Naive thymus-derived CD8-positive, alpha-beta T cell (primary cell): ENCODE measurements at places on chromosomes 5 and 9. TPM values are rescaled to one million over a fixed set of nuclear protein-coding genes. Genes with fewer than 3 reads are reported as not detected.
A peak's percentile ranks its signal among the peaks of the same experiment; 100 is the strongest.

DNA sequence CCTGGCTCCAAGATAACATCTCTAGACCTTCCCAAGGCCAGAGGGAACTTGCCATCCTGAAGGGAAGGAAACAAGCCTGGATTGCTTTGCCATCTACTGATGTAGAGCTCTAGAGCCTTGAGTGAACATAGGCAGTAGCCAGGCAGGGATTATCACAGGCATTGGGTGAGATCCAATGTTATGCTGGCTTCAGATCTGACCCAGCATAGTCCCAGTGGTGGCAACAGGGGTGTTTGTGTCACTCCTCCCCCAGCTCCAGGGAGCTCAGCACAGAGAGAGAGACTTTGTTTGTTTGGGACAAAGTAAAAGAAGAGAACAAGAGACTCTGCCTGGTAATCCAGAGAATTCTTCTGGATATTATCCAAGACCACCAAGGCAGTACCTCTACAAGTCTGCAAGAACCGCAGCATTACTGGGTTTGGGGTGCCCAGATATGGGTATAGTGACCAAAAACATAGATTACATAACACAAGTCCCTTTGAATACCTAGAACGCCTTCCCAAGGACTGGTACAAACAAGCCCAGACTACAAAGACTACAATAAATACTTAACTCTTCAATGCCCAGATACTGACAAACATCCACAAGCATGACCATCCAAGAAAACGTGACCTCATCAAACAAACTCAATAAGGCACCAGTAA, 137.6 kb upstream of the DAPK1 start:
- DNase-seq: no peak

DNA sequence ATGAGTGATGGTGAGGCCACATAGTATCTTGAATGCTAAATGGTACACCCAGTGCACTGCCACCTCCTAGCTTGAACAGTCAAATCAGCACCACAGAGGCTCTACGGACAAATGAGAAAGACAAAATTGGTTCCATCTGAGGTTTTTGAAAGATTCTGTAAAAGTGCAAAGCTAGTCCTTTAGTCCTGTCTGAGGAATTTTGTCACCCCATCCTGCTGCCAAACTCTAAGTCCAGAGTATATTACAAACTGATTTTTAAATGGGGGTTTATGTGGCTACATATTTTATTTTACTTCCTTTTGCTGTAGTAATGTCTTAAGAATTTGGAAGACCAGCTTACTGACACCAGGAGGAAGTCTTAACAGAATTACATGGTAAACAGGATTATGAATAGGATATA, 7.7 kb downstream of the FREM1 start:
- no peak overlapping the region for H3K27ac ChIP-seq
- H3K36me3 ChIP-seq: no peaks in the 10 kb centered on the region
- no peak overlapping the region for H3K4me3 ChIP-seq

- H3K36me3 ChIP-seq: peaks cover 21% of the 10 kb centered on the region
- no peak for DNase-seq
- no peak overlapping the region for H3K27ac ChIP-seq
- H3K4me1 ChIP-seq: no peaks in the 10 kb centered on the region
- H3K27me3 ChIP-seq: peaks cover 1% of the 10 kb centered on the region
Measured at GRCh38 chr9:137860361-137860760, 17.2 kb upstream of the CACNA1B start.

GRCh38 chr5:130168211-130168610, 263.9 kb downstream of the CHSY3 start:
- no peaks in the 10 kb centered on the region for H3K4me1 ChIP-seq
- no peak for DNase-seq
- no peak overlapping the region for H3K4me3 ChIP-seq
- H3K36me3 ChIP-seq: no peaks in the 10 kb centered on the region
- no peaks in the 10 kb centered on the region for H3K27me3 ChIP-seq
- no peak overlapping the region for H3K27ac ChIP-seq

DNA sequence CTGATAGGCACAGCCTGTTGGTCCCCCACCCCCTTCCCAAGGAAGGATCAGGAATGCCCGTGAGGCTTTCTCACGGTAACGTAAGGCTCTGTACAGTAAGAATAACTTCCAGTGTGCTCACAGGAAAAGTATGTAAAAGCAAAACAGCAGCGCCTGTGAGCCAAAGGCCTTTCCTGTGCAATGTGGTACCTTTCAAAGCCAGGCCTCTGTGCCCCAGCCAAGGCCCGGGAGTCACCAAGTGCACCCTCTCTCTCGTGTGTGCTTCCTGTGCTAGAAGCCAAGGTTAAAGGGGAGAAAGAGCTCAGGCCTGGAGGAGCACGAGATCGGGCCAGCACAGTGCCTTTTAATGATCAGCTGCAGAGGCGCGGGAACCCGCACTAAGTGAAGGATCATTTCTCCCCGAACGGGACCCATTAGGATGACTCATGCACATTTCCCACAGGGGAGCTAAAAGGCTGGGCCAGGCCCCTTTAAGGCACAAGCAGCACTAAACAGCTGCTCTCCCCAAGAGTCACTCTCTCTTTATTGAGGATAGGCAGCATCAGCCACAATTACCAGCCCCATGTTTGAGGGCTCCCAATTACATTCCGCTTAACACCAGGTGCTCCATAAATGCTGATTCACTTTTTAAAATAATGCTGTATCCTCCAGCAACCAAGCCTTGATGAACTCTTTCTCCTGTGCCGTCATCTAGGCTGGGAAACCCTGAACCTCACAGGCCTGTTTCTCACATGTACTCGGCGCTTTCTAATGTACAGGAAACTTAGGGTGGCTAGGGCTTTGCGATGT, 42.8 kb downstream of the SHB start:
- no peak overlapping the region for H3K4me3 ChIP-seq
- H3K27ac ChIP-seq: no peak overlapping the region
- H3K4me1 ChIP-seq: peaks cover 3% of the 10 kb centered on the region
- no peak for DNase-seq

DNA sequence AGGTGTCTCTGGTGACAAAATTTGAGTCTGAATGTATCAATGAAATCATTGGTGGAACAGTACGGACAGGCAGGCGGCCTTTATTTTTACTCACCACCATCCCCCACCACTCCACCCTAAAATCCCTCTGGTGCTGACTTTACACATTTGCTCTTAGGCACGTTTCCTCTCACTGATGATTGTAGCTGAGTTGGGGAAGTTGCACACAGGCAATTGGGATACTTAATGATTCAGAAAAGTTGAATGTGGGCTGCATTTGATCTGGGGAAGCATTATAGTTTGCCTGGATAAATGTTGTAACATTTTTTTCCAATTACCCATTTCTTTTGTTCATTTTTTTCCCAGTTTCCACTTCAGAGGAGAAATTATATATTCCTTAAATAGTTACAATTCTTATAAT, 658.4 kb downstream of the TLR4 start:
- H3K27me3 ChIP-seq: no peaks in the 10 kb centered on the region
- no peaks in the 10 kb centered on the region for H3K4me1 ChIP-seq
- H3K4me3 ChIP-seq: no peak overlapping the region
- H3K27ac ChIP-seq: no peak overlapping the region
- no peaks in the 10 kb centered on the region for H3K36me3 ChIP-seq

DNA sequence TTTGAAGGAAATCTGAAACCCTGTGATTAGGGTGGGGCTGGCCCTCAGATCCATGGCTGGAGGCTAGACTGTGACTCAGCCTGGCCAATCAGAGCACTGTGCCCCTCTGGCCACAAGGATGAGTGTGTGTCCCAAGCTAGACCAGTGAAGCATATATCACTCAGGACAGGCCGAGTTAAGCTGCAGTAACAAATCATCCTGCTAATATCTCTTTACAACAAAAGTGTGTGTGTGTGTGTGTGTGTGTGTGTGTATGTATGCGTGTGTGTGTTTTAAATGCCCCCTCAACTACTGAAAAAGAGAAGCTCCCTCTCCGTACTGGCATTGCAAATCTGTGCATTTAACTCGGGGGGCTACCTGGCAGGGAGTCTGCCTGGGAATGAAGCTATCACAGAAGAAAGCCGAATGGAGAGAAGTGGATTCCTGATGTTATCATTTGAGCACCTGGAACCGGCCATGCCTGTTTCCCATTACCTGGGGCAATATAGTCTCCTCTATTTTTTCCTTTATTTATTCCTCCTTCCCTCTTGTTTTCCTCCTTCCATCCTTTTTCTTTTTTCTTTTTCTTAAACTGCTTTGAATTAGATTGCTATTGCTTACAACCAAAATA, 25.6 kb downstream of the STC2 start:
- H3K4me1 ChIP-seq: no peaks in the 10 kb centered on the region
- no peak overlapping the region for H3K27ac ChIP-seq
- DNase-seq: no peak
- no peak overlapping the region for H3K4me3 ChIP-seq
- peaks cover 27% of the 10 kb centered on the region for H3K27me3 ChIP-seq

GRCh38 chr9:108727580-108728111, 128.1 kb downstream of the ACTL7B start:
- DNase-seq: no peak
- no peaks in the 10 kb centered on the region for H3K36me3 ChIP-seq
- H3K4me1 ChIP-seq: no peaks in the 10 kb centered on the region
- no peak overlapping the region for H3K4me3 ChIP-seq
- no peak overlapping the region for H3K27ac ChIP-seq
- no peaks in the 10 kb centered on the region for H3K27me3 ChIP-seq

DNA sequence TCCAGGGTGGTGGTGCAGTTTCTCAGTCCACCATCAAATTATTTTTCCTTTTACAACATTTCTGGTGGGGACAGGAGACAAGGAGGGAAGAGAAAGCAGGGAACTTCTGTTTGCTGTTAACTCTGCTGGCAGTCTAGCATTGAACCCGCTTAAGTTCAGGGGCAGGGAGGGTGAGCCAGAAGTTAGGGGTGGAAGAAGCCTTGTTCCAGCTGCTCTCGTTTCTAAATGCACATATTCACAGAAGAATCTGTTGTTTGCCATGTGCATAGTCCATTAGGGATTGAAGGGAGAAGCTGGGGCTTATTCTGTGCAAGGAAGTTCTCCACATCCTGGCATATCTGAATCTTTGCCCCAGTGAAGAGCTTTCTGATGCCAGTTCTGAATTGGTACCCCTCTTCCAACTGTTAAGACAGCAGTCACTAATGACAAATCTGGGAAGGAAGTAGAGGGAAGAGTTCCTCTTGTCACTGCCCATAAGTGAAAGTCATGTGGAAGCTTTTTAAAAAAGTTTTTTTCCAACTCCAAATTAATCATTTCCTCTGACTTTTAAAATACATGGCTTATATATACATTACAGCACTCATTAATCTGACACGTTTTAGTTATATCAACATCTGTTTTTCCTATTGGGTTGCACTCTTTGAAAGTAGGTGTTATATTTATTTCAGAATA, 32.6 kb upstream of the ACOT12 start:
- H3K27me3 ChIP-seq: no peaks in the 10 kb centered on the region
- H3K4me3 ChIP-seq: no peak overlapping the region
- H3K36me3 ChIP-seq: peaks cover 16% of the 10 kb centered on the region
- no peak for DNase-seq
- H3K4me1 ChIP-seq: peaks cover 10% of the 10 kb centered on the region

DNA sequence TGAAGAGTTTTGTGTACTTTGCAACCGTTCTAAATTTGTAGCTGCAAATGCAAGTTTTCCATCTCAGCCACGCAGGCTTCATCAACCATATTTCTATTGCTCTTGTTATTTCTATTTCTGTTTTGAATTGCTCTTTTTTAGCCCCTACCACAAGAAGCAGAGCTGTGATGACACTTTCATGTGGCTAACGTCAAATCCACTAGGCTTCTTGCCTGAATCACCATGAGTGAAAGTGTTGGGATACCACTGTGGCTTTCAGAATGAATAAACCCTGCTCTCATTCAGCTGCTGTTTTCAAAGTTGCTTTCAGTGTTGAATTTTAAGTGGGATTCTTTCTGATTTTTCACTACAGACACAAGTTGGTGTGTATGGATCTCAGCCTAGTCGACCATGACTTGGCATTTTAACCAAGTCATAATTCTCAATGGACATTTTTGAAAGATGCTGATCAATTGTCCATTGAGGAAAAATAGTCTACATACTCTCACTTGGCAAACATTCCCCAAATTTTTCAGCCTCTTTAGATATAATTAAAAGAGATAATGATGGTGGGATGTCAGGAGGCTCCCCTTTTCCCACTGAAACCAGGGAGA, 41.0 kb upstream of the MTAP start:
- peaks cover 3% of the 10 kb centered on the region for H3K4me1 ChIP-seq
- H3K27me3 ChIP-seq: peaks cover 11% of the 10 kb centered on the region
- H3K4me3 ChIP-seq: no peak overlapping the region
- peaks cover 4% of the 10 kb centered on the region for H3K36me3 ChIP-seq

- peaks cover 35% of the 10 kb centered on the region for H3K36me3 ChIP-seq
- no peak for DNase-seq
- H3K27me3 ChIP-seq: no peaks in the 10 kb centered on the region
Measured at GRCh38 chr9:86351880-86352279, 2.3 kb downstream of the TUT7 start.

- peaks cover 30% of the 10 kb centered on the region for H3K4me1 ChIP-seq
- DNase-seq: no peak
- H3K27ac ChIP-seq: no peak overlapping the region
Measured at GRCh38 chr9:126527109-126527825, 86.5 kb upstream of the LMX1B start.

GRCh38 chr5:154547551-154547950, 69.5 kb upstream of the HAND1 start:
- no peak overlapping the region for H3K27ac ChIP-seq
- no peak overlapping the region for H3K4me3 ChIP-seq
- H3K36me3 ChIP-seq: no peaks in the 10 kb centered on the region
- H3K4me1 ChIP-seq: no peaks in the 10 kb centered on the region
- no peak for DNase-seq

DNA sequence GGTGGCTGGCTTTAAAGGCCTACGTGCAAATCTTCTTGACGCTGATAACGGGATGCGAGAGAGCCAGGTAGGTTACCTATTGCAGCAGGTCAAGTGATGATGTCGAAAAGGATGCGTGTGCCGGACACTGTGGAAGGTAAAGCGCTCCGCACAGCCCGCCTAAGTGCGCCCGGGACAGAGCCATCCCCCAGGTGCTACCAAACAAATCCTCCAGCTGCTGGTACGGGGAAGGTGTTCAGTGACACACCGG, 245 bp upstream of the DNAJC25 start:
- no peaks in the 10 kb centered on the region for H3K36me3 ChIP-seq
- H3K4me3 ChIP-seq: peak overlapping the region; percentile 98
- H3K27ac ChIP-seq: peak overlapping the region; percentile 87
- H3K27me3 ChIP-seq: no peaks in the 10 kb centered on the region
- peaks cover 46% of the 10 kb centered on the region for H3K4me1 ChIP-seq

- no peak for DNase-seq
- H3K4me3 ChIP-seq: no peak overlapping the region
- H3K27ac ChIP-seq: no peak overlapping the region
Measured at GRCh38 chr9:23850690-23851629, 24.9 kb upstream of the ELAVL2 start.

Gene ACTBL2
- polyA plus RNA-seq: not detected

Gene GDNF
- polyA plus RNA-seq: not detected

Gene CARTPT
- not detected for polyA plus RNA-seq

Gene TRPM3
- polyA plus RNA-seq: not detected

Gene SPATA6L
- 2.6 TPM for polyA plus RNA-seq

Gene FOXD4L6
- polyA plus RNA-seq: not detected

Gene VPS13A
- 2.9 TPM for polyA plus RNA-seq
